ENCODE measurements at places on chromosomes 5 and 9. TPM values are rescaled to one million over a fixed set of nuclear protein-coding genes. Genes with fewer than 3 reads are reported as not detected.

GRCh38 chr9:83456226-83456625 is 82.0 kb downstream of the FRMD3 start:
- peaks cover under 1% of the 10 kb centered on the region for H3K36me3 ChIP-seq
- H3K27me3 ChIP-seq, result no peaks in the 10 kb centered on the region
- no peak overlapping the region for H3K4me3 ChIP-seq
- no peak overlapping the region for H3K27ac ChIP-seq
- no peaks in the 10 kb centered on the region for H3K4me1 ChIP-seq
- no peak for DNase-seq

DNA sequence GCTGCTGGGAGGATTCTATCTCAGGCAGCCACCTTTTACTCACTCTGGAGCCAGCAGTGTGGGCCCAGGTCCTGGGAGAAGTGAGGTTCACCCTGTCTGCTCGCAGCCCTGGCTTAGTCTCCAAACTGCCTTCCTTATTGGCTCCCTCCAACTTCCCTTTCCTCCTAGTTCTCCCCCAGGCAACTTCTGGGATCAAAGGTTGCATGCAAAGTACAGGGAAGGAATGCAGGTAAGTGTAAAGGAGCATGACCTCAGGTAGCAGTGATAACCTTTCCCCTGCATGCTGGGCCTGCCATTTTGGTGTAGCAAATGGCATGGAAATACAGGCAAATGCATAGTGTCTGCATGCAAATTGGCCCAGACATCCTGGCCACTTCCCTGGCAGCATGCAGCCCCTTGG is 53.8 kb upstream of the ARAP3 start:
- H3K4me1 ChIP-seq, result no peaks in the 10 kb centered on the region
- DNase-seq, result no peak
- no peaks in the 10 kb centered on the region for H3K36me3 ChIP-seq

GRCh38 chr5:67855523-67855922 is 360.0 kb upstream of the PIK3R1 start:
- H3K36me3 ChIP-seq, result no peaks in the 10 kb centered on the region
- H3K4me1 ChIP-seq, result no peaks in the 10 kb centered on the region
- H3K27me3 ChIP-seq, result no peaks in the 10 kb centered on the region
- no peak overlapping the region for H3K4me3 ChIP-seq
- H3K27ac ChIP-seq, result no peak overlapping the region

- H3K4me1 ChIP-seq, result peaks cover 20% of the 10 kb centered on the region
- DNase-seq, result no peak
- no peak overlapping the region for H3K4me3 ChIP-seq
- H3K27ac ChIP-seq, result no peak overlapping the region
- H3K36me3 ChIP-seq, result peaks cover 20% of the 10 kb centered on the region
- H3K27me3 ChIP-seq, result no peaks in the 10 kb centered on the region
Measured at GRCh38 chr9:20742833-20743232, 58.8 kb downstream of the FOCAD start.

DNA sequence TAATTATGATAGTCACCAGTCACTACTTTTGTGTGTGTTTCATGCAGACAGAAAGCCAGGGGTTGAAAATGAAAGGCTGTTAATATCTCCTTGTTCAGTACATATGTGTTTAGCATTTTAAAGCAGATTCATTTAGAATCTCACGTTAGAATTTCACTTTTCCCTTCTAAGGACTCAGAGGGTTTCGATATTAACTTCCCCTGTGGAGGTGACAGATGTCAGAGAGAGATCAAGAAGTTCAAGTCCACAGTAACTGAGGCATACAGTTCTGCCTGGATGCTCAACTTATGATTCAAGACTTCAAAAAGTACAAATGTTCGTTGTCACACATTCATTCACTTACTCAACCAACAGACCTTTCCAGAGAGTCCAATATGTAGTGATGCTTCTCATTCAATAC is 251.1 kb downstream of the EBF1 start:
- no peaks in the 10 kb centered on the region for H3K36me3 ChIP-seq
- H3K27me3 ChIP-seq, result no peaks in the 10 kb centered on the region
- no peak overlapping the region for H3K27ac ChIP-seq

- H3K27ac ChIP-seq, result no peak overlapping the region
- H3K27me3 ChIP-seq, result peaks cover 1% of the 10 kb centered on the region
- H3K4me1 ChIP-seq, result no peaks in the 10 kb centered on the region
- DNase-seq, result no peak
- H3K4me3 ChIP-seq, result no peak overlapping the region
Measured at GRCh38 chr5:173680660-173681242, 64.3 kb upstream of the BOD1 start.

The GDNF gene
- not detected for total RNA-seq

DNA sequence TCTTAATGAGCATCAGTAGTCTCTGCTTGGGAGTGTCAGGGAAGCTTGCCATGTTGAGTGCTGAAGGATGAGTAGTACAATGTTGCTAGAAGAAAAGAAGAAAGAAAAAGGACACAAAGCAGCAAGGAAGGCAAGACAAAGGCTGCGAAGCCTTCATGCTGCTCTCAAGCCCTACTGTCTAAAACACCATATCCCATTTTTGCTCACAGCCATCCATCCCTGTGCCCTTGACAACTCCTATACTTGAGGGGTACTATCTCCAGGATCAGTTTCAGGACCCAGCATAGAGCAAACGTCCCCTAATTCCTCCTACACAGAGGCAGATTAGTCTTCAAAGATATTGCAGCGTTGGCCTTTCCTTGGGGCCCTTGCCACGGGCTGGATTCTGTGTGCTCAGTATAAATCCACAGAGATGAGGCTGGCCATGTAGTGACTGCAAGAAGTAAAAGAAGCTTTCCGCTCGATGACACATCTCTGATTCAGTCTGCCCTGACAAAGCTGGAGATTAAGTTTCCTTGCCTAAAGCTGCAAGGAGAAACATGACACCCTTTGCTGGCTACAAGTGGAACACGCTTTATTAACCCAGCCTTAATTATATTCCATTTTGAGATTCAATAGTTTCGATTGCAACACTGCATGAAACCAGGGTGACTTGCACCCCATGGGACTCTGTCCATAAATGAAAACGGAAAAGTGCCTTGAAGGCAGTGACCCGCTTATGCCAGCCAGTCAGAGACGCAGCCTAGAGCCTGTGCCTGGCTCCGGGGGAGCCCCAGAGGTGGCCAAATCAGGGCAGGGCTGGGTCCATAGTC is 304.6 kb downstream of the ACTL7B start:
- no peaks in the 10 kb centered on the region for H3K4me1 ChIP-seq
- H3K27me3 ChIP-seq, result peaks cover 2% of the 10 kb centered on the region
- DNase-seq, result no peak
- no peak overlapping the region for H3K27ac ChIP-seq

DNA sequence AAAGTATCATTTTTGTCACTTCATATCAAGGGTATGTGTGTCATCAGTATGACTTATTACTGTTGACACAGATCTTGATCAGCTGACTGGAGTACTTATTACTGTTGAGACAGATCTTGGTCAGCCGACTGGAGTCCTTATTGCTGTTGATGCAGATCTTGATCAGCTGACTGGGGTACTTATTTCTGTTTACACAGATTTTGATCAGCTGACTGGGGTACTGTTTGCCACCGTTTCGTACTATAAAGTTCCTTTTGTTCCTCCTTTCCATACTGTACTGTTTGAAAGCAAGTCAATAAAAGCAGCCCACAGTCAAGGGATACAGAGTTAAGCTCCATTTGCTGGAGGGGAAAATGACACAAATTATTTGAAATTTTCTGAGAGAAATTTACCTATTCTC is 347.3 kb downstream of the CDH12 start:
- H3K27me3 ChIP-seq, result no peaks in the 10 kb centered on the region
- H3K4me1 ChIP-seq, result no peaks in the 10 kb centered on the region
- no peaks in the 10 kb centered on the region for H3K36me3 ChIP-seq
- H3K4me3 ChIP-seq, result no peak overlapping the region

The IFNB1 gene
- 0.87 TPM for total RNA-seq

DNA sequence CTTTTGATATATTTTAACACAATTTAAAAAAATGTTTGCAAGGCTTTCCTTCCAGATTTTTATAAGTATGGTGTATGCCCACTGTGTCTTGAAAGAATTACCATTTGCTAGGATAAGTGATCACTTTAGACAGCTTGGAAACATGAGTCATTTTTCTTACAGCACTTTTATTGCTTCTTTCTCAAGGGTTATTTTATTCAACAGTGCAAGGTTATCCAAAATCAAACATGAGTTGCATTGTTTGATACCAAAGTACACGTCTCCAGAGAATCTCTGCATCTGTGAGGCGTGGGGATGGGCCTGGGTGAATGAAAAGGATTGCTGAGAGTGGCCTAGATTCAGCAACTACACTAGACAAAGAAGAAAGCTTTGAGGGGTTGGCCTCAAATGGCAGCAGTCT is 329.6 kb downstream of the ADAMTS6 start:
- H3K27me3 ChIP-seq, result no peaks in the 10 kb centered on the region
- H3K4me3 ChIP-seq, result no peak overlapping the region
- no peak for DNase-seq
- H3K27ac ChIP-seq, result no peak overlapping the region

The ERAP2 gene
- 44.5 TPM for total RNA-seq

GRCh38 chr5:18745042-18745987 is 1111.1 kb downstream of the TAF11L14 start:
- DNase-seq, result peak; percentile 52
- H3K4me3 ChIP-seq, result peak overlapping the region; percentile 87
- no peaks in the 10 kb centered on the region for H3K27me3 ChIP-seq
- peaks cover 63% of the 10 kb centered on the region for H3K4me1 ChIP-seq
- H3K27ac ChIP-seq, result peak overlapping the region; percentile 88
- peaks cover 32% of the 10 kb centered on the region for H3K36me3 ChIP-seq

The PCA3 gene
- total RNA-seq, result not detected

The PHYHD1 gene
- total RNA-seq, result 1.5 TPM

The SLC46A2 gene
- total RNA-seq, result not detected

DNA sequence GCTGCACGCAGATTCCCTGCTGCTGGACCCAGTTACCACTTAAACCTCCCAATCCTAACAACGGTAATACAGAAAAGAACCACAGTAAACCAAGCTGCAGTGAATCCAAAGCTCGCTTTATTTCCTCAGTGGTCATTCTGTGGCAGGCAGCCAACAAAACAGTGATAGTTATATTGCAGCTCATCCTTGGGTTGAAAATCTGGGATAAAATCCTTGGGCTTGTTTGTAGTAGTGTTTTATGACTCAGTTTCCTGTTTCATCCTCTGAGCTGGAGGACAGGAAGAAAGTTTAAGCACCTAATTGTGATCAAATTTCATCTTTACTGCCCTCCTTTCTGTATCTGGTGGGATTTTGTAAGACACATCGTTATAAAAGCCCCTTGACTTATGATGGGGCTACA is 31.4 kb downstream of the HMGCR start:
- peaks cover 7% of the 10 kb centered on the region for H3K4me1 ChIP-seq
- H3K27ac ChIP-seq, result no peak overlapping the region
- DNase-seq, result no peak
- peaks cover 1% of the 10 kb centered on the region for H3K36me3 ChIP-seq
- no peaks in the 10 kb centered on the region for H3K27me3 ChIP-seq

The EGR1 gene
- total RNA-seq, result 46.0 TPM

- H3K27me3 ChIP-seq, result no peaks in the 10 kb centered on the region
- no peaks in the 10 kb centered on the region for H3K36me3 ChIP-seq
- DNase-seq, result peak; percentile 33
- no peaks in the 10 kb centered on the region for H3K4me1 ChIP-seq
- no peak overlapping the region for H3K4me3 ChIP-seq
Measured at GRCh38 chr9:105994970-105995369, 300.6 kb downstream of the TMEM38B start.

DNA sequence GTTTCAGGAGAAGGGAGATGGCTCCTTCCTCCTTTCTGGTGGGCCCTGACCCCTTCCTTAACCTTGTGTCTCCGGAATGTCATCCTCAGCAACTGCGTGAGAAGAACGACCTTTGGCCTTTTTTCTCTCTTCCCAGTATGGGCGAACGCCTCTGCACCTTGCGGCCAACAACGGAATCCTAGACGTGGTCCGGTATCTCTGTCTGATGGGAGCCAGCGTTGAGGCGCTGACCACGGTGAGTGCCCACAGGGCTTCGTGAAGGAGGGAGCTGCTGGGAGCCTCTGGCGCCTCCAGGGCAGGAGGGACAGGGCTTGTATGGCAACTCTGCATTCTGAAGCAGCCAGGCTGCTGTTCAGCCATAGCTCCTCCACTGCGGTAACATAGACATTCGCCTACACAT is 68.0 kb upstream of the CTSL start:
- H3K27ac ChIP-seq, result no peak overlapping the region
- H3K27me3 ChIP-seq, result no peaks in the 10 kb centered on the region
- no peaks in the 10 kb centered on the region for H3K4me1 ChIP-seq
- no peak for DNase-seq
- no peaks in the 10 kb centered on the region for H3K36me3 ChIP-seq

The SPINK13 gene
- total RNA-seq, result not detected

The CBY3 gene
- 1.2 TPM for total RNA-seq

GRCh38 chr5:35538198-35538931 is 79.3 kb upstream of the SPEF2 start:
- H3K4me3 ChIP-seq, result no peak overlapping the region
- H3K36me3 ChIP-seq, result no peaks in the 10 kb centered on the region
- no peak for DNase-seq
- no peaks in the 10 kb centered on the region for H3K4me1 ChIP-seq
- peaks cover 8% of the 10 kb centered on the region for H3K27me3 ChIP-seq

All from activated CD8-positive, alpha-beta T cell treated with anti-CD3 and anti-CD28 coated beads for 36 hours (primary cell).